ENCODE measurements at places on chromosomes 3 and 15. TPM values are rescaled to one million over a fixed set of nuclear protein-coding genes. Genes with fewer than 3 reads are reported as not detected.

Gene DOCK3
- 1.5 TPM for total RNA-seq

Gene SIDT1
- 29.9 TPM for total RNA-seq

Gene PP2D1
- total RNA-seq: not detected

Gene MESP2
- not detected for total RNA-seq

Gene A4GNT
- total RNA-seq: not detected

Gene SCG3
- total RNA-seq: not detected

Gene RHCG
- not detected for total RNA-seq

Data from T-helper 1 cell treated with Interleukin-12 subunit alpha and Interleukin-12 subunit beta and Interleukin-4 antibody, amounts not matched to agents 30 ng/mL and 1 ng/mL, for 36 hours (primary cell).